ENCODE measurements at places on chromosomes 6 and 20.

DNA sequence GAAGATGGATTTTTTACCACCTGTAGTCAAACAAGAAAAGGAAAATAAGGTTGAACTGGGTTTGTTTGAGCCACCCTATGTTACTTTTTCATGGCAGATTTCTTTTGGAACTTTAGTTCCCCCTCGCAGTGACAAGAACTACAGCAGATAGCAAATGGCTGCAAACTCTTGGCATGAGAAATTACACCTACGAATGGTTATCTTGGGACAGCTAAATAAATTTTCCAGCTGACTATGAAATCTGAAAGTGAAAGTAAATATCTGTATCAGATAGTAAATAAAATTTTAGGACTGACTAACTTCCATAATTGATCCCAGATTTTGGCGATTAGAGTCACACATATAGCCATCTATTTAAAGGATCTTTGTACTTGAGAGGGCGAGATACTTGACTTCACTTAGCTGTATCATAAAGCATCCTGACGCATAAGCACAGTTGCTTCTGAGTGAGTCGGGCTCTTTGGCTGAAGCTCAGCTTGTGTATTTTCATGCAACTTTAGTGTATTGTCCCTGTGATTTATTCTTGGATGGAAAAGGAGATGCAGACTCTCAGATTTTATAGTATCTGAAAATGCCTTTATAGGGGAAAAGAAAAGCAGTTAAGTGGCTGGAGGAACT lies 125.3 kb upstream of the B3GAT2 start:
- DNase-seq: no peak

DNA sequence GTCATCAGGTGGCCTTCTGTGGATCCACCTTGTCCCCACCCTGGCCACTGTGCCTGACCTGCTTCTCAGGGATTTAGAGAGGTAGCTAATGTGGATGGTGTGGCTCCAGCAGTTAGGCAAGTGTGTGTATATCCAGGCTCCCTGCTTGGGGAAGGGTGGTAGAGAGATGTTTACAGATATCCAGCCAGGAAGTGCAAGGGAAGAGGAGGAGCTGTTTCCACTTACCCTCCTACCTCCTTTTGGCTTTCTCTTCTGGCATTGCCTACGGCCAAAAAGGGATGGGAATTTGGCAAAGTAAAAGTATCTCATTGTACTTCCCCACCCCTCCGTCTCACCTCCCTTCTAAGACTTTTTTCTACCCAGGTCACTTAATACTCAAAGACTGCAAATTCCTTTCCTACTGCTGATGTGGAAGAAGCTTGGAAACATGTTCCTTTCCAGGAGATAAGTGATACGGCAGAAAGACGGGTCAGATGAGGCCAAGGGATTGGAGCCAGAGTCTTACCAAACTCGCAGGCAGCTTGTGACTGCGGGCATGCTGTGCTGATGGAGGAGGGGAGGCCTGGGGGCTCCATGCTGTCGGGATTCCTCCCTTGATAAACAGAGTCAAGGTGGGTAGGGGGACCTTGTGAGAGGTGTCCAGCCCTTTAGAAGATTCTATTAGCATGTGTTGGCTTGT lies 253.4 kb downstream of the PRL start:
- DNase-seq: no peak

- peak; percentile 62 for DNase-seq
Observed at GRCh38 chr6:36594816-36595643, 868 bp downstream of the SRSF3 start.

- no peak for DNase-seq
Observed at GRCh38 chr20:59439243-59439642, 138.8 kb downstream of the EDN3 start.

GRCh38 chr6:134908906-134909516 lies 40.9 kb downstream of the ALDH8A1 start:
- DNase-seq: peak; percentile 80

- no peak for DNase-seq
Observed at GRCh38 chr20:35002426-35003210, 47.0 kb downstream of the MYH7B start.

DNA sequence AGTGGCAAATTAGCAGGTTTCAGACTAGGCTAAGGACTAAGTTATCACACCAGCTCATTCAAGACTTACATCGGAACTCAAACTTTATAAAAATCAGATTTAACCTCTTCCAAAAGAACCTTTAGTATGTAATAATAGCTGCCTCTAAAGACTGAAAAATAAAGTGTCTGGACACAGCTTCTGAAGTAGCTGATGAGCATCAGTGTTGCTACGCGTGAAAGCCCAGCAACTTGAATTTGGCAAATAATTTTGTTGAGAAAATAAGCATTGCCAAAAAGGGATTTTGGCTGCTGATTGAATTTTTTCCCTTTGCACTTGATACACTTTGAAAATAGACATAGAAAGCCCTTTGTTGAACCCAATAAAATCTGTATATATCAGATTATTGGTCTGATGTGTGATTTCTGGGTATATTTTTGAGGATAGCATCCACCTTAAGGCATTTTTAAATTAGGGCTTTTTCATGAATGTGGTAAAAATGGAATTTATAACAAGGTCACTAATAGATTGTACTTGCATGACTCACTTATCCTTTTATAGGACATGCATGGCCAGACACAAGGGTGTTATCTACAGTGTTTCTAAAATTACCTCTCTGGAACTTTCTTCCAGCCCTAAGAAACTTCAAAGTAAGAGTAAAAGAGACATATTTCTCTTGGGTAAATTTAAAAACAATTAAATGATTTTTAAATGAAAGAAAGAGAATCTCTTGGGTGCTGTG lies 350.4 kb downstream of the TENT5A start:
- no peak for DNase-seq

GRCh38 chr6:25787428-25787827 lies 32.9 kb downstream of the SLC17A4 start:
- no peak for DNase-seq

DNA sequence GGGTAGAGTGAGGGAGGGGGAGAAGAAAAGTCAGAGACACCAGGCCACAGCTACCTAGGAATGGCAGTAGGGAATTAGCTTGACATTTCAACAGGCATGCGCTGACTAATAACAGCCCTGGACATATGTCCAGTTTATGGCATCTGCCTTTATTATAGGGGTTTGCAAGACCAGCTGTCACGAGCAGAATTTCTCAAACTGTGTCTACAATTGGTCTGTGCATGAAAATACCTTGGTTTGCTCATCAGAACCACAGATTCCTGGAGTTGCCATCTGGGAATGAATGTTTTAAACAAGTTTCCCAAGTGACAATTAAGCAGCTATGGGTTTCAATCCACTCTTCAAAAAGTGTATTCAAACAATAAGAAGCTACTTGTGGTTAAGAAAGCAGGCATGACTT lies 110.3 kb upstream of the ENPP5 start:
- DNase-seq: no peak

GRCh38 chr6:112225691-112226090 lies 28.7 kb downstream of the LAMA4 start:
- DNase-seq: no peak

DNA sequence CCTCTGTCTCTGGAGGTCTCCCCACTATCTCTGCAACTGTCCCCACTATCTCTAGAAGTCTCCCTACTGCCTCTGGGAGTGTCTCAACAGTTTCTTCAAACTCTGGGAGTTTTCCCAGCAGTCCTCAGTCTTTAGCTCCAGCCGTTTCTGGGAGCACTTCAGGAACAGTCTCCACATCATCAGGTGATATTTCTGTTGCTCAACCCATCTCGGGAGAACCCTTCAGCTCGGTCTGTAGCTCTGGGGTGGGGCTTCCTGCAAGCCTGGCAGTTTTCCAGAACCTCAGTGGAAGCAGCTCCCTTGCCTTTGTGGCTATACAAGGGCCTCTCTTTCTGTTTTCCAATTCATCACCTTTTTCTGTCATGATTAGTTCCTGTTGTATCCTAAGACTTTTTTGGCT lies 3.0 kb upstream of the SFTA2 start:
- no peak for DNase-seq

DNA sequence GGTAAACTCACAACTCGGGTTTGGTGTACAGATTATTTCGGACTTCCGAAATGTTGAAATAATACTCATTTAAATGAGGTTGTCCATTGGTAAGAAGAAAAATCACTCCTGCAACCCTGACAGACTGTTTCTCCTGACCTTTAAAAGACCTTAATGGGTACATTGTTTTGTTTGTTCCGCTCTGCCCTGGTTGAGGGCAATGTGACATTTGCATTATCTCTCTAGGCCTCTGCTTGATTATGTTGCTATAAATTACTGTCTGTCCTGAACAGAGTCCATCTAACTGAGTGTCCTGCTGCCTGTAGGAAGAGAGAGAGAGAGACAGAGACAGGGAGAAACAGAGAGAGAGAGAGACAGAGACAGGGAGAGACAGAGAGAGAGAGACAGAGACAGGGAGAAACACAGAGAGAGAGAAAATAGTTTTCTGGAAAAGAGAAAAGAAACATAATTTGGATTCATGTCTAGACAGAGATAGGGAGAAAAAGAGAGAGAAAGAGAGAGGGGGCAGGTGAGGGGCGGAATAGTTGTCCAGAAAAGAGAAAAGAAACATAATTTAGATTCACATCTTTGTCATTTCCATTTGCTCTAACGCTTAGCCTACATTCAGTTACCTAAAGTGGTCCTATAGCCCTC lies 83.2 kb downstream of the SHLD1 start:
- DNase-seq: no peak

DNA sequence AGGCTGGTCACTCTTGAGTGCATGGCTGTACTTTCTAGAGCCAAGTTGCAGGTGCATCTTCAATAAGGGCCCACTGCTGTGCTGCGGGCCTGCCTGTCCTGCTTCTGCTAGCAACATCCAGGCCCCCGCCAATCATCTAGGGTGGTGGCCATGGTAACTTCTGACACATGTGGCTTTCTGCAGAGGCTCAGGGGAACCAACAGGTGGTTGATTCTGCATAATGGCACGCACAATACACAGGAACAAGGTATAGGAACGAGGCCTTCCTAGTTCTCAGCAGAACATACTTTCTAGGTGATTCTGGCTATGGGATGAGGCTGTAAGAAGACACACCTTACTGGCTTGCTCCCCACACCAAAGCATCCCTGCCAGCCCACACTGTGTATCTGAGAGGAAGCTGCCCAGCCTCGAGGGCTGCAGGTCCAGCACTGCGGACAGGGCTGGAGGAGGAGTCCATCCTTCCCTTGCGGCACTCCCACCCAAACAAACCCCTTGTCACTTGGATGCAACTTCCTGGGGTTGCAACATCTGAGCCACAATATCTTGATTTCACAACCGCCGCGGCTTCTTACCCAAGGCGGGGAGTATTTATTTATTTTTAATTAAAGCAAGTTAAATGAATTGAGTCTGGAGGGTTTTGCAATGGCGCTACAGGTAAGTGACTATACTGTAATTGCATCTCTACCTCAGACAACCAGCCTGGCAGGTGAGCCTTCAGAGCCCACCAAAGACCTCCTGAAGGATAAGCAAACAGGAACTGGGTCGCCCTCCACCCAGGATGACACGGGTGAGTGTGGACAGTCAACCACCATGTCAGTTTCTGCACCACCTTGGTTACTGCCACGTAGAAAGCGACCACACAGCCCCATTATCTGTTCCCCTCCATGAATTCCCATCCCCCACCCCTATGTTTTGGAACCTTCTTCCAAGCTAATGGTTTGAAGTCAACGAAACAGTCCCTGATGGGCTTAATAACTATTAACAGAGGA lies 49.6 kb downstream of the SULF2 start:
- DNase-seq: no peak

DNA sequence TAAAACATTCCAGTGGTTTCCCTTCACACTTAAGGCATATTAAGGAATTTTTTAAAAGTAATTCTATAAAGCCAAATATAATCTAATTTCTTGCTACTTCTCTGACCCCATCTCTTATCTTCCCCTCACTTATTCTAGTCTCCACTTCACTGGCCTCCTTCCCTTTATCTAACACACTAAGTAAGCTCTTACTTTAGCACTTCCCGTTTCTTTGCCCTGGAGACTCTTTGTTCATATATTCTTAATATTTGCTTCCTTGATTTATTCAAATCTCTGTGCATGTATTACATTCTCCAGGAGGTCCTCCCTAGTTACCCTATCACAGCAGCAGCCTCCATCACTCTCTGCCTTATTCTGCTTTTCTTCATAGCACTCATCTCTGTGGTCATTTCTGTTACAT lies 20.3 kb downstream of the GTPBP2 start:
- no peak for DNase-seq

GRCh38 chr6:154367336-154367735 lies 10.7 kb upstream of the IPCEF1 start:
- no peak for DNase-seq

GRCh38 chr6:43780293-43780692 lies 10.3 kb downstream of the VEGFA start:
- DNase-seq: no peak

- no peak for DNase-seq
Observed at GRCh38 chr20:59771506-59772372, 161.7 kb downstream of the SYCP2 start.
